ENCODE measurements at places on chromosomes 13 and 19.

- DNase-seq: no peak
Observed at GRCh38 chr19:45403272-45403671, 1.6 kb downstream of the PPP1R13L start.

DNA sequence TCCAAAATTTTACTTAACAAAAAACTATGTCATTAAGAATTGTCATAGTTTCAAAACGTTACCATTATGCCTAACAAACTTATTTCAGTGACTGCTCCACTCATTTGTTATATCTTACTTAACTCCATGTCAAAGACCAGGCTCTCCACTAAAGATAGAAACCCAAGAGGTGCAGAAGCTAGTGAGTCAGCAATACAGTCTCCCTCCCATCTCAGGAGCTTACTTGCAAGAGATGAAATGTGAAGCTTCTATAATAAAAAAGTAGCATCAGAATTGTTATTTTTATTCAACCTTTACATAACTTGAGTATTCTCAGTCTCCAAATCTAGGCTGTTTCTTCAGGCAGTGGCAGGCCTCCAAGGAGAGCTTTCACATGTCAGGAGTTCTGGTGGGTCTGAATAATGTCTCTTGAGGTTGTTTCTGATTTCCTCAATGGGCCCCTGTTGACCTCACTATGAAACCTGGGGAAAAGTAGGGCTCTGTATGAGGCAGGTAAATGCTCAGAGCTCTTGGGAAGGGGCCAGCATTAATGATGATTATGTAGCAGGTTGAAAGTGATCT lies 242.0 kb downstream of the NDFIP2 start:
- no peak for DNase-seq

DNA sequence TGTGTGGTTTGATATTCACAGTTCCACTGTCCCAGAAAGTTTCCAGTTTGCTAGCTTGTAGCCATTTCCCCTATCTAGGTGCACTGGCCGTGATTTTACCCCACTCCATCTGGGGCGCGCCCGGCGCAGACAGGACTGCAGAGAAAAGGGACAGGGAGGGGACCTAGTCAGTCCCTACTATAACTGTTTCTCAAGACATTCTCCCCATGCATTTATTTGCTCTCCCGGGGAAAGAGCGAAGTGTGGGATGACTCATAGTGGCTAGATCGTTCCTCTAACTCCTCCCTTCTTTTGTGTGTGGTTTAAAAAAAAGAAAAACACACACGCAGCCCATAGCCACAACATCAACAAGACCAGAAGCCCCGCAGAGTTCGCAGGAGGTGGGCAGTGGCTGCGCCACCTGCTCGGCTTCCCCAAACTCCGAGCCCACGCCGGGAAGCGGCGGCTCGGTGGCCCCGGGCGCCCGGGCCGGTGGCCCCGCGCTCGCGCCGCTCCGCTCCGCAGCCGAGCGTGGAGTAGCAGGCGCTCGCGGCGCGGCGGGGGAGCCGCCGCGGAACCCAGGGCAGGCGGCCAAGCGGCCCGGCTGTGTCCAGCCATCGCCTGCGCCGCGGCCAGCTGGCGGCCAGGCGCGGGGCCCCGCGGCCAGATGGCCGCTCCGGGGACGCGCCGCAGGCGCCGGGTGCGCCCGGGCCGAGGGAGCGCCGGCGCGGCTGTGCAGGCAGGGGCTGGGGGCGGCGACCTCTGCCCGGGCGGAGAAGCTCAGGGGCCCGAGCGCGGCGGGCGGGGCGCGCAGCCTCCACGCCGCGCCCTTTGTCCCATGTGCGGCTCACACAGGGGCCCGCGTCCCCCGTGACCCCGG lies 653 bp downstream of the TMTC4 start:
- peak; percentile 48 for DNase-seq

GRCh38 chr13:98261165-98261702 lies 84.2 kb upstream of the RNF113B start:
- no peak for DNase-seq

- DNase-seq: no peak
Observed at GRCh38 chr19:53004242-53004641, 9.5 kb upstream of the ERVV-1 start.

GRCh38 chr13:79825959-79826358 lies 345.0 kb downstream of the NDFIP2 start:
- DNase-seq: no peak

- DNase-seq: no peak
Observed at GRCh38 chr13:20711301-20712044, 8.0 kb downstream of the IL17D start.

GRCh38 chr19:30879225-30879624 lies 470.0 kb downstream of the TSHZ3 start:
- DNase-seq: no peak

DNA sequence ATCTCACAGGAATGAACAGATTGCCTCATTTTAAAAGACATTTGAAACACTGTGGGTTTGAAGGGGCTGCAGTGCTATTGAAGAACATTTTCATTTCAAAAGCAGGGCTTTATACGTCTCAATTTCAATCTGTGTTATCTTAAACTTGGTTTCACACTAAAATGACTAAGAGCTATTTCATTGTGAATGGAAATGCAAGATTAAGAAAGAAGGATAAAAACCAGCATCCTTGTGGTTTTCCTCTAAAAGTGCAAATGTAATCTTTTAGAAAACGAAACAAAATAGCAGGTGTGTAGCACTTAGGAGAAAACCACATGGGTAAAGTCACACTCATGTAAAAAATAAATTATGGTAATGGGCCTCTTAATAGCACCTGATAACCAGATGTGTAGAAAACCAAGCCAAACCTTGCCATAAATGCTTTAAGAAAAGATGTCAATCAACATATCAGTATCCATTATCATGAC lies 397.7 kb downstream of the GPC6 start:
- no peak for DNase-seq

DNA sequence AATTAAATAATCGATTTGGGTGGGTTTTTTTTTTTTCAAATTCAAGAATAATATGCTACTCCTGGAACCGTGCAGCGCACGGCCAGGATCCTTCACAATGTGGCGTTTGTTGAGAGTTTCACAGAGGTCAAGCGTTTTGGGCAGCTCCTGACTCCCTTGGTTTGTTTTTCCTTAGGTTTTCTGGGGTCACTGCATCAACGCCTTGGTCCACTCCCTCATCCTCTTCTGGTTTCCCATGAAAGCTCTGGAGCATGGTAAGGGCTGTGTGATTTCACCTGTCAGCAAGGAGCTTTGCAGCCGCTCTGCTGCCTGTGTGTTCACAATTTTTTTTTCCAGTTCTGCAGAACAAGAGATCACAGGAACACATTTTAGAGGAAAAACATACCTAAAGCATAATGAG lies 212.4 kb downstream of the SHISA2 start:
- DNase-seq: no peak

DNA sequence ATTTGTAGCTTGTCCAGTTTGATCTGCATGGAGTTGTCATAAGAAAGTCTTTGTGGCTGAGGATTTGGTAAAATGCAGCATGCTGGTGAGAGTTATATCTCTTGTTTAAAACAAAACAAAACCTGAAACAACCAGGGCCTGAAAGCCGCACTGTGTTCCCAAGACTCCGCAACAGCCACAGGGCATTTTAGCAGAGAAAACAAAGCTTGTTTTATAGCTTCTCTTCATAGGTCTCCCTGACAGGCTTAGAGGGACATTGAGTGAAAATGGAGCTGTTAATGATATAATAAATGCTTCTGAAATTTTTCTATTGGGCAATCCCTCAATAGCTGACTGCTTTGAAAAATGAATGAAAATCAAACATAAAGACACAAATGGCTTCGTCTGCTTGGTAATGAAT lies 148.7 kb upstream of the RNF113B start:
- DNase-seq: no peak

DNA sequence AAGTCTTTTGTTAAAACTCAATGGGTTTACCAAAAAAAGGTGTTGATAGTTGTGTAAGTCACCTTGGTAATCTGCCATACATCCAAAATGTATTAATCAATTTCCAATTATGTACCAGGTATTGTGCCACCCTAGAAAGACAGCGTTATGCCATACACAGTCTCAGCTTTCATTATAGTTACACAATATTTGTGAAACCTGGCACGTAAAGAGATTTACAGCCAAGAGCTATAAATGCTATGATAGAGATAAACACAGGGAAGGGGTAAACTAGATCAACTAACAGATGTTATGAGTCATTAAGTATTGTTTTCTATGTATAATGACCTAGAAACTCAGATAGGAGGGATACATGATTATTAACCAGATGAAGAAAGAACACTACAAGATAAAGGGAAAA lies 725.6 kb upstream of the SLITRK5 start:
- no peak for DNase-seq

DNA sequence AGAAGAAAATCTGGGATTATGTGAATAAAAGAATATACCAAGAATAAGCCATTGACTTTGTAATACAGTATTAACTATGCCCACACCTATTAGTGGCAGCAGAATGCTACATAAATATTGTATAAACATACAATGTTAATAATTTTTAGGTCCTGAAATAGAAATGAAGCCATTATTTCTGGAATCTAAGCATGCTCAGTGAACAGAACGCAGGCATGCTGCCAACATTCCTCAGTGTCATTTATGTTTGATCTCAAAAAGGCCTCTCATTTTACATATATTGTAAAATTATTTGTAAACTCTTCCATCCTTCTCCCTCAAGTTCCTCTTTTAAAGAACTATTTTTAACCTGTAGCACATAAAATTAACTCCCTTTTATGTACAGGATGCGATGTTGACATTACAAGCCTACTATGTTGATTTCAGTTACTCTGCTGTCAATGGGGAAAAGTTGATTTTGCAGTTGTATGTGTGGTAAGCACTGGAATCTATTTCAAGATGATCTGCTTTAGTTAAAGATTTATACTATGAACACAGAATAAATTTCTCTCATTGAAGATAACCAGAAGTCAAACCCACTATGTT lies 118.8 kb downstream of the VWA8 start:
- no peak for DNase-seq

GRCh38 chr13:28246891-28247290 lies 108.5 kb downstream of the PAN3 start:
- no peak for DNase-seq

DNA sequence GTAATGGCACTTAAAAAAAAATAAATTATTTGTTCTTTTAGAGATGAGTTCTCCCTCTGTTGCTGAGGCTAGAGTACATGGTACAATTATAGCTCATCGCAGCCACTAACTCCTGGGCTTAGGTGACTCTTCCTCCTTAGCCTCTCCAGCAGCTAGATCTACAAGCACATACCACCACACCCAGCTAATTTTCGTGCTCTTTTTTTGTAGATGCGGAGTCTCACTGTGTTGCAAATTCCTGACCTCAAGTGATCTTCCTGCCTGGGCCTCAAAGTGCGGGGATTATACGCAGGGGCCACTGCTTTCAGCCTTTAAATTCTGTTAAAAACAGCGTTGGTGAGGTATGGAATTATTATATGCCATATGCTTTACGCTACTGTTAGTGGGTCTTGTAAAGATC lies 2034.0 kb downstream of the OLFM4 start:
- no peak for DNase-seq

GRCh38 chr13:31322702-31323405 lies 123.1 kb downstream of the B3GLCT start:
- DNase-seq: no peak

DNA sequence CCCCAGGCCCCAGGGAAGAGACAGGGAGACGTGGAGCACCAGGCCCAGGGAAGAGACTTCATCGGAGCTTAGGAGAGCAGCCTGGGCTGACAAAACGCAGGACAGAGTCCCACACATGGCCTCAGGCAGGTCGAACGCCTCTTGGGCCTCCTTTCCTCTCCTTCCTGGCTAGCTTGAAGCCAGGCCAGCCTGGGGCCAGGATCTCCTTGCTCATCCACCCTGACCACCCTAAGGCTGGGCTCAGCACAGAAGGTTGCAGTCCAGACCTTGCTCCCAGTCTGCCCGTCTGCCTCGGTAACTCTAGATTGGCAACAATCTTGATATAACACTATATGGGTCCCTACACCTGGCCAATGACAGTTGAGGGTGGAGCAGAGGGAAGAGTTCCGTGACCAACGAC lies 10.1 kb downstream of the PPP6R1 start:
- DNase-seq: no peak

GRCh38 chr13:30681843-30682242 lies 53.5 kb upstream of the ALOX5AP start:
- no peak for DNase-seq

DNA sequence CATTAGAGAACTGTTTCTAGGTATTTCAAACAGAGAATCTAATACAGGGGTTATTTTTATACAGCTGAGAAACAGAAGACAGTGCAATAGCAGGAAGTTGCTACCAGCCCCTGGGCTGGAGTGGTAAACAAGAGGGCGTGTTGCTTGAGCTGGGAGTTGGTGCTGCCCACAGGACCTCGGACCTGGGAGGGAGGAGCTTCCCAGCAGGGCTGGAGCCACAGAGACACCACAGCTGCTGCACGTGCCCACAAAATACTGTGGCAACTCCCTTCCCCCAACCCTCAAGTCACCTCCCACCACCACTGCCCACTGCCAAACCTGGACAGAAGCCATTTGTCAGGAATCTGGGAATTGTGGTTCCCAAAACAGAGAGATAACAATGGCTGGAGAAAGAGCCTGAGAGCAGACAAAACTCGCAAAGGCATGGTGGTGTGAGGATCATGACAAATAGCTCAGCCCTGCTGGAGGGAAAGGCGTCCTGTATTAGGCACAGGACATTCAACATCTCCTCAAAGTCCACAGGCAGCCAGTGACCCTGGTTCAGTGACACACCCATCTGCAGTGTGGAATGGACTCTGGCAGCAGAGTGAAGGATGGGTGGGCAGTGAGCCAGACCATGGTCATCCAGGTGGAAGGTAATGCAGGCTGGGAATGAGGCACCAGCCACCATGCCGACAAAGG lies 57.2 kb downstream of the SPATA13 start:
- no peak for DNase-seq

DNA sequence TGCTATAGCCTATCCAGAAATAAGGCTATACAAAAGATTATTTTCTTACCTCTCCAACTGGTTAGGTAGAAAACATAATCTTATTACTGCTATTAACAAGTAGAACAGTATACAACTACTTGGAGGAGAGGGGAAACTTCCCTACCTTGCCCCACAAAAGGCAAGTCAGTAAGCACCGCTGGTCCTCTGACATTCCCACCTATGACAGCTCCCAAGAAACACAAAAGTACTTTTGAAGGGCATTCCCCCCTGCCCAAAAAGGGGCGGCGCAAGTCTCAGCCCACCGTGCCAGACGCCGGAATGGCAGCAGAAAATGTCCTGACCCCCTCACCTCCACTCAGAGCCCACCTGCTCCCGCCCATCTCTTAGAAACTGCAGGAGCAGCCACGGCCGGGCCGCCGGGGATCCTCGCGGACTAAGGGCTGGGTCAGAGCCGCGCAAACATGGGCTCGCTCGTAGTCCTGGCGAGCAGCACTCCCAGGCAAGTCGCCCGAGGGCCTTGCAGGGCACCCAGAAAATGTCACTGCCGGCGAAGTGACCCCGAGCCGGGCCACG lies 437 bp downstream of the SUCLA2 start:
- peak; percentile 2 for DNase-seq

DNA sequence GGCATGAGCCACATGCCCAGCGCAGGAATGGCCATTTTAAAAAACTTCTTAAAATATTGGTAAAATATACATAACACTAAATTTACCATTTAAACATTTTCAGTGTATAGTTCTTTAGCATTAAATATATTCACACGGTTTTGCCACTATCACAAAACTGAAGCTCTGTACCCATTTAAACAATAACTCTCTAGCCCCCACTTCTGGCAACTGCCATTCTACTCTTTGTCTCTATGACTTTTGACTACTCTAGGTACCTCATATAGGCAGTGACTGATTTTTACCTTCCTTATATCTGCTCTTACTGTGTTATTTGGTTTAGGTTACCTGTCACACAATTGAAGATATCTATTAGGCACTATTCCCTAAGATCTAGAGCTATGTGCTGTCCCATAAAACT lies 2.3 kb upstream of the KBTBD7 start:
- no peak for DNase-seq

- DNase-seq: no peak
Observed at GRCh38 chr13:83905641-83906040, 23.4 kb upstream of the SLITRK1 start.

Measured in NCI-H460 (cell line).